ENCODE measurements at places on chromosomes 3 and 15. TPM values are rescaled to one million over a fixed set of nuclear protein-coding genes. Genes with fewer than 3 reads are reported as not detected.

DNA sequence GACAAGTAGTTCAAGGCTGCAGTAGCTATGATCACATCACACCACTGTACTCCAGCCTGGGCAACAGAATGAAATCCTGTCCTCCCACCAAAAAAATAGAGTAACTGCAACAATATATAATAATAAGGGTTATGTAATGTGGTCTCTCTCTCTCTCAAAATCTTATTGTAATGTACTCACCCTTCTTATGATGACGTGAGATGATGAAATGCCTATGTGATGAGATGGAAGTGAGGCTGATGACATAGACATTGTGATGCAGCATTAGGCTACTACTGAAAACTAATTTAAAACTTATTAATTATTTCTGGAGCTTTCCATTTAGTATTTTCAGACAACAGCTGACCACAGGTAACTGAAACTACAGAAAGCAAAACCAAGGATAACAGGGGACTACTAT is 27.4 kb downstream of the TASOR start:
- DNase-seq = no peak

GRCh38 chr3:197519801-197520211 is 36.0 kb downstream of the BDH1 start:
- no peak for DNase-seq

GRCh38 chr3:108603691-108604090 is 14.2 kb downstream of the DZIP3 start:
- no peak for DNase-seq

DNA sequence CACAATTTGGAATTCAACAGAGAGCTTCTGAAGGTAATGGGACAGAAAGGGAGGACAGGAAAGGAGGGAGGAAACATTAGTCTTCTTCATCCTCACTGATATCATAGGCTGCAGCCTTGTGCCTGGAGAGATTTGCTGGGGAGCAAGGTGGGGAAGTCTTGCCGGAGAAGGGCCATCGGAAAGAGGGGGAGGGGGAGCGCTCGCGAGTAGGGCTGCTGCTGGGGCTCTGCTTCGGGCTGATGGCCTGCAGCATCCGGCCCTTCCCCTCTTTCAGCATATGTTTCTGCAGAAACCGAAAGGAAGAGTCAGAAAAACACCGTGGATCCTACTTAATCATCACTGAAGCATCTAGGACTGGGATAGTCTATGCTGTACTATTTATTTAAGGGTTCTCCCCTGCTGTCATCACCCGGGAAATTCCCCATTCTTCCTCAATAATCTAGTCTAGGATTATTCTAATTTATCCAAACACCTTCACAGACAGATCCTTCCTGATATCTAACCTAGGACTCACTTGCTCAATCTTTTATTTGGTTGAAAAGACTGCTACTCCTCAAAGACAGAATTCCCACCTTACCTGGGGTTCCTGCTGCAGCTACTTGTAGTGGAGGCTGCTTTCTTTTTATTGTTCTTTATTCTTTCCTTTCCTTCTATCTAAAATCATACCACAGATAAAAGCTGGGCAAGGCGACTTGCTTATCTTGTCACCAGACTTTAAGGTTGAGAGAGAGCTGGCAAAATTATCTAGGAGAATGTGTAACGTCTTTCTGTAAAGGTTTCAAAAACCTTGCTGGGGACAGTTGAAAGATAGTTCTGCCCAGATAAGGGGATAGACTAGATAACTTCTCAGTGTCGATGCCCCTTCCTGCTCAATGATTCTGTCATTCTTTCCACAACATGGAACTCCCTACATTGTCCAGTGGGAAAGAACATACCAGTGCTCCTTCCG is 22.6 kb downstream of the SLC51A start:
- DNase-seq = no peak

DNA sequence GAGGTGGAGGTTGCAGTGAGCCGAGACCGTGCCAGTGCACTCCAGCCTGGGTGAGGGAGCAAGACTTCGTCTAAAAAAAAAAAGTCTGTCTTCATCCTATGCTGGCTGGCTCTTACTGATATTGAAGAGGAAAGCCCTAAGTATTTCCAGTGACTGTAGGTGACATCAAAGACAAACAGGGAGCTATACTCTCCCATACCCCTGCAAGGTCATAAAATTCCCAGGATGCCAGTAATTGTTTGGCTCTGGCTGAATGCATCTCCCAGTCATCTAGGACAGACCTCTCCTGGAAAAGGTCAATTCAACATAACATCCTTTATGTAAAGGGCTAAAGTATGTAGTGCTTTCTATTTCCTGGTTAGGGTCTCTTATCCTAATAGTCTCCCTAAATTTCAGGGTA is 8.0 kb downstream of the ZBBX start:
- no peak for DNase-seq

DNA sequence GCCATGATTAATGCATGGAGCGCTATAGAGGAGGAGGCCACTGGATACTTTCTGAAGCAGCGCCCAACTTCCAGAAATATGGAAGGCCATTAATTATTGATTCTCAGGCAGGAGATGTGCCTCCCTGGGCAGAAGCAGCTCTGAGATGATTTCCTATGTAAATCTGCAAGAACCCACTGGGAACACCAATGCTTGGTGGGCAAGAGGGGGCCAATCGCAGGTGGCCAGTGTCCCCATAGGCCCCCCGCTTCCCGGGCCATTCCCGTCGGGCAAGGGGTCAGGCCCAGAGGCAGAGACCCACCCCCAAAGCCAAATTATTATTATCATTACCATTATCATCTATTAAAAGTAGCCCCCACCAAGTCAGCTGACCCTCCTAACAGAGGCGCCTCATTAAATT is 288.0 kb upstream of the TLE3 start:
- no peak for DNase-seq

DNA sequence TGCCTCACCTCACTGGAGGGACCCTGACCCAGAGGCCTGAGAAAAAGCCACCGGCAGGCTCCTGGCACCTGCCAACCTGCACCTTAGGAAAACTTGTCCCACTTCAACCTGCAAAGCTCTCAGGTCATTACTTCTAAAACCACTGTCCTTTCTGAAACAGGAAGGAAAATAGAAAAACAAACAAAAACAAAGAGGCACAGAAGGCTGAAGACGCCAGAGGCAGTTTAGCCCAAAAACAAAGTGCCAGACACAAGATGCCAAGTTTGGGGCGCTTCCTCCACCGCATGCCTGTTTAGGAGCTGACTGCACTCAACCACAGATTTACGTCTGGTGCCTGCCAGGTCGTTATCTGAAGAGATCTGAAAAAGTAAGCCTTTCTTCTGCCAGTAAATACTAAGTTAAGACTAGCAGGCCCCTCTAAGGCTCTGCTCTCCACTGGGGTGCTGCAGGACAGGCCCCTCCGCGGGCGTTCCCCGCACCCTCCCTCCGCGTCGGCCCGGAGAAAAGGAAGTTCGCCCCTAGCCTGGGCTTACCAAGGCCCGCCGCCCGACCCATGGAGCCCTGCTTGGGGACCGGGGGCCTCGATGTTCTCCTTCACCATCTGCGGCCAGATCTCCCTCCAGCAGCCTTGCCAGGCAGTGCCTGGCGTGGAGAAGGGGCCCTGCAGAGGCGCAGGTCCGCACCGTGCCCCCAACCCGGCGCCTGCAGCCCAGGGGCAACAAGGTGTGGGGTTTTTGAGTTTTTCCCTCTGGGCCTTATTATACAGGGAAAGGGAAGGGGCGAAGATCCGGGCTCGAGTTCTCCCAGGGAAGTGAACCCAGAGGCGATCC is 1.3 kb downstream of the GOLGA8A start:
- no peak for DNase-seq

GRCh38 chr3:1375145-1375544 is 282.3 kb downstream of the CNTN6 start:
- no peak for DNase-seq

- no peak for DNase-seq
Measured at GRCh38 chr15:88655800-88656488, 17.1 kb downstream of the ISG20 start.

DNA sequence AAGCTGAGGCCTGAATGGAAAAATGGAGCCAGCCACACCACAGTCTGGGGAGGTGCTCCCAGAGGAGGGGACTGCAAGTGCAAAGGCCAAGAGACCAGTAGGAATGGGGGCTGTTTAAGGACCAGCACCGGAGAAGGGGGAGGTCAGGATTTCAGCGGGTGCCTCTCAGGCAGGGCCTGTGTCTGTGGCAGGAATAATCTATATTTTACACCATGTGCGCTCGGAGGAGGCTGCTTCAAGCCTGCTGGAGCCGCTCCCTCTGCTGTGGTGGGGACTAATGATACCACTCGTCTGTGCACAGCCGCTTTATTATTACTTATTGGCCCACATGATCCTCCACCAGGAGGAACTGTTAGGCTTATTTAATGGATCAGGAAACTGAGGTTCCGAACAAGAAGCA is 45.3 kb downstream of the TPRA1 start:
- no peak for DNase-seq

Gene GOLGA6B
- 0.33 TPM for total RNA-seq

Gene MCF2L2
- 0.17 TPM for total RNA-seq

Gene FRMD4B
- 11.7 TPM for total RNA-seq

Gene FBLN2
- total RNA-seq = 2.2 TPM

Gene BCHE
- total RNA-seq = 49.9 TPM

Gene WNT7A
- total RNA-seq = not detected

All from right lobe of liver (tissue), 6 donors.